PC-3 (cell line): ENCODE measurements at places on chromosomes 1 and 21.

GRCh38 chr1:198495631-198496030, 44.8 kb downstream of the ATP6V1G3 start:
- no peaks in the 10 kb centered on the region for H3K36me3 ChIP-seq
- H3K4me1 ChIP-seq, result peaks cover 52% of the 10 kb centered on the region
- no peak overlapping the region for H3K4me3 ChIP-seq
- no peaks in the 10 kb centered on the region for H3K27me3 ChIP-seq
- no peak for DNase-seq
- H3K27ac ChIP-seq, result no peak overlapping the region

DNA sequence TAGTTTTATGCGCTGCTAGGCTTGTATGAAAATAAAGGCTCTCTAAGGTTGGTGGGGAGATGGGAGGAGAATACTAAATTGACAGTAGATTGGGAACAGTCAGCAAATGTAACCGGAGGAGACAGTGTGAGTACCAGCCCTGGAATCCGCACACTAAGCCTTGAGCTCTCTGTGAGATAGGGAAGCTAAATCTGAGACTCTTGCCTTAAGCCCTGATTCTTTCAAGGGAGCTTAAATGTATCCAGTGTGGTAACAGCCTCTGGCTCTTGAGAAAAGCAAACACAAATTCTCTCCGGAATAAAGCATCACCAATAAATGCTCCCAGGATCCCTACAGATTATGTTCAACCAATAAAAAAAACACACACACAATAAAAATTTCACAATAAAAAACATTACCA, 33.0 kb upstream of the PDPN start:
- H3K27me3 ChIP-seq, result peaks cover 5% of the 10 kb centered on the region
- H3K36me3 ChIP-seq, result no peaks in the 10 kb centered on the region
- H3K4me1 ChIP-seq, result no peaks in the 10 kb centered on the region
- no peak overlapping the region for H3K4me3 ChIP-seq
- DNase-seq, result peak; percentile 4
- 0 out of 2 replicates have a peak overlapping the region, but pooled peaks have one; percentile 6 for H3K27ac ChIP-seq

GRCh38 chr1:47907177-47907528, 90.0 kb downstream of the TRABD2B start:
- no peak for DNase-seq
- peaks cover 25% of the 10 kb centered on the region for H3K4me1 ChIP-seq
- H3K27me3 ChIP-seq, result no peaks in the 10 kb centered on the region
- no peaks in the 10 kb centered on the region for H3K36me3 ChIP-seq

DNA sequence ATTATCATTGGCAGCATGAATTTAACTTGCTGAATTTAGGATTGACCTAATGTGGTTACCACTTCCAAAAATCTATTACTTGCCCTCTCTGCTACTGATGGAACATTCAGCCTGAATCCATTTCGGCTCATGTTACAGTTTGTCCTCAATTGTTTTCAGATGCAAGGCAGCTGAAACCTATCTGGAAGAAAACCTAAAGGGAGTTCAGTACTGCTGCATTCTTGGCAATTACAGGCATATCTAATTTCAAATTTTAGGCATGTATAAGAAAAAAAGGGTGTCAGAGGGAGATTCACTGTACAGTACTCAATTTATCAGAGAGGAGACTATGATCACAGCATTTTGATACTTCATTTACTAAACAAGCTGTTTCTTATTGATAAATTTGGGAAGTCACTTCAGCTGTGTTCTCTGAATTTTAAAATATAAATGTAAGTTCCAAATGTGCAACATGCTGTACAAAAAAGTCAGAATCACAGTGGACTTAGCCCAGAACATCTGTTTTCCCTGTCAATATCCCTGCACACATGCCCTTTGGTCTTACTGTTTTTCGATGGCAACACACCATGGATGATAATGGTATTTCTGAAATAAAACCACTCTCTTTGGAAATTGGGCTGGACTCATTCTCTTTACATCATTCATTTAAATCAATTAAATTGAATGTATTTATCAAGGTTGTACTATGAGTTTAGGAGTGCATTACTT, 651.6 kb upstream of the ADGRL4 start:
- DNase-seq, result no peak
- H3K4me1 ChIP-seq, result no peaks in the 10 kb centered on the region
- H3K27me3 ChIP-seq, result no peaks in the 10 kb centered on the region
- H3K27ac ChIP-seq, result no peak overlapping the region

DNA sequence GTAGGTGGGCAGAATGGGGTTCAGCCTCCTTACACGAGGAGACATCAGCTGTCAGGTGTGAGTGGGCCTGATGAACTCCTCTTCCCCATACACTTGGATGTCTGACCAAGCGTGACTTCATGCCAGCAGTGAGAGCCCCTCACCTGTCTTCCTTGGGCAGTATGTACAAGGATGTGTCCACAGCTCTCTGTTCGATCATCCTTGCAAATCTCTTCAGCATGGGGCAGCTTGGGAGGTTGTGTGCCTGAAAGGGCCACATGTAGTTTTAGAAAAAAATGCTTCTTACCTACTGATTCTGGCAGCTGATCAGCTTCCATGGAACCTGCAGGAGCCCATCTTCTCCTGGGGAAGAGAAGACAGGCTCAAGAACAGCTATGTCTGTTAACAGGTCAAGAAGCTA, 18.0 kb downstream of the ACP6 start:
- H3K27me3 ChIP-seq, result no peaks in the 10 kb centered on the region
- no peaks in the 10 kb centered on the region for H3K4me1 ChIP-seq
- H3K27ac ChIP-seq, result no peak overlapping the region
- H3K36me3 ChIP-seq, result peaks cover 83% of the 10 kb centered on the region
- DNase-seq, result no peak

- no peaks in the 10 kb centered on the region for H3K36me3 ChIP-seq
- H3K4me3 ChIP-seq, result no peak overlapping the region
- H3K4me1 ChIP-seq, result peaks cover 40% of the 10 kb centered on the region
- DNase-seq, result peak; percentile 48
- H3K27ac ChIP-seq, result no peak overlapping the region
- no peaks in the 10 kb centered on the region for H3K27me3 ChIP-seq
These were observed 2.4 kb upstream of the ABL2 start for GRCh38 chr1:179231923-179232322.

- peaks cover 67% of the 10 kb centered on the region for H3K27me3 ChIP-seq
- no peak overlapping the region for H3K4me3 ChIP-seq
These were observed 81.7 kb downstream of the DNM3 start for GRCh38 chr1:171922999-171923398.

- H3K36me3 ChIP-seq, result 0 out of 2 replicates have a peak, but pooled peaks cover 10% of the 10 kb centered on the region
- no peaks in the 10 kb centered on the region for H3K27me3 ChIP-seq
- no peaks in the 10 kb centered on the region for H3K4me1 ChIP-seq
- no peak overlapping the region for H3K27ac ChIP-seq
These were observed 48.4 kb downstream of the FAAP20 start for GRCh38 chr1:2145946-2146835.

- H3K4me3 ChIP-seq, result no peak overlapping the region
- no peak overlapping the region for H3K27ac ChIP-seq
- no peaks in the 10 kb centered on the region for H3K36me3 ChIP-seq
These were observed 34.0 kb upstream of the HUNK start for GRCh38 chr21:31838586-31839355.

DNA sequence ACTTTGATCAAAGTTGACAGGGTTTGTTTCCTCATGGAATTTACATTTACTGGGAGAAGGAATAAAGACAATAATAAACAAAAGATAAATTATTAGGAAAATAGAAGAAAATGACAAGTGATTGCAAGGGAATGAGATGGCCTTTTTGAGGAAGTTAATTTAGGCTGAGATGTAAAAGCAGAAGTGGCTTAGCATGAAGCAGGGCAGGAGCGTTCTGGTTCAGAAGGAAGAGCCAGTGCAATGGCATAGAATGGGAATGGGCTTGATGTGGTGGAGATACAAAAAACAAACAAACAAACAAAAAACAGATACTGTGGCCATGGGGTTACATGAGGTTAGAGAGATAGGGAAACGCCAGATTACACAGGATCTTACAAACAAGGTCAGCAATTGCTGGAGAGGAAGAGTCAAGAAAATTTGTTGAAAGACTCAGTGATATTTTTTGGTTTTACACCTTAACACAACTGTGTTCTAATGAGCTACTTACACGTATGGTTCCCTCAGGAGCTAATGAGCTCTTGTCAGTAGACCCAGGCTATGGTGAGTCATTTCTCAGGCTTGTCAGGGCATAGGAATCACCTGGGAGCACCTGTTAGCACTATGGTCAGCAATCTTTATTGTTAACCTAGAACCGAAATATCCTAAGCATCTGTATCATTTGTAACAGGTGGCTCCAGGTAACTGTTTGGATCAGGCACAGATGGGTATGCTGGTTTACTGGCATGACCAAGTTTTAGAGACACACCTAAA, 8.7 kb upstream of the CADM3 start:
- H3K36me3 ChIP-seq, result no peaks in the 10 kb centered on the region
- peaks cover 58% of the 10 kb centered on the region for H3K27me3 ChIP-seq
- H3K4me3 ChIP-seq, result no peak overlapping the region
- no peak overlapping the region for H3K27ac ChIP-seq
- peaks cover 8% of the 10 kb centered on the region for H3K4me1 ChIP-seq
- peak; percentile 18 for DNase-seq

DNA sequence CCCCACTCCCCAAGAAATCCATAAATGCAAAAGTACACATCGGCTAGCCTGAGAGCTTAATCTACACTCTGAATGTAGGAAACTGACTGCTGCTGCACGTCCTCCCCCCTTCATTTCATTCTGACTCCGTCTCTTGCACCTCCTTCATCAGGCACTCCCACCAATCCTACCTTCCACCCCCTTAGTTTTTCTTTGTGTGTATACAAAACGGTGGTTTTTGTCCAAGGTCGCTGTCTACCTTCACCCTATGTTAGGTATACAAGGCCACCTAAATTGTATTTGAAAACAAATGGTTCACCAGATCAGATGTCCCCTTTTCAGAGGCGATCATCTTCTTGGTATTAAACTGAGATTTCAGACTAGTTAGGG, 1.9 kb downstream of the WDR26 start:
- peak overlapping the region; percentile 71 for H3K4me3 ChIP-seq
- peaks cover 12% of the 10 kb centered on the region for H3K36me3 ChIP-seq

DNA sequence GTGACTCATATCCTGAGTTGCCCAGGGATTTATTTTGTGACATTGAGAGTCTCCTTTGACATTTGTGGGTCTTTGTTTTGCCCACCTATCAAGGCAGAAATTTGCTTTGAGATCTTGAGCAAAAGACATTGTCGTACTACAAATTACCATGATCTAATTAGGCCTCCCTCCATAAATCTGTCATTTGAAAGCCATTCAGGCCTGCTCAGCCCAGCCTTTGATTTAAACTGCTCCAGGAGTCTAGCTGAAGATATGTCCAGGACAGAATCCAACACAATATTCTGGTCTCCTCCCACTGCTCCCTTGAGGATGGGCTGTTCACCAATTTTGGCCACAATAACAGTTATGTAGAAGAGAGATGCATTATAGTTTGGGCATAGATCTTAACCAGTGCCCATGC, 86.7 kb downstream of the PROX1 start:
- DNase-seq, result no peak
- H3K27ac ChIP-seq, result no peak overlapping the region
- peaks cover 100% of the 10 kb centered on the region for H3K27me3 ChIP-seq
- H3K4me1 ChIP-seq, result no peaks in the 10 kb centered on the region

- no peaks in the 10 kb centered on the region for H3K27me3 ChIP-seq
- H3K27ac ChIP-seq, result peak overlapping the region; percentile 88
- no peak for DNase-seq
- H3K4me1 ChIP-seq, result peaks cover 67% of the 10 kb centered on the region
- H3K4me3 ChIP-seq, result peak overlapping the region; percentile 88
- H3K36me3 ChIP-seq, result peaks cover 31% of the 10 kb centered on the region
These were observed 151.6 kb upstream of the CAMK1G start for GRCh38 chr1:209431813-209432442.

DNA sequence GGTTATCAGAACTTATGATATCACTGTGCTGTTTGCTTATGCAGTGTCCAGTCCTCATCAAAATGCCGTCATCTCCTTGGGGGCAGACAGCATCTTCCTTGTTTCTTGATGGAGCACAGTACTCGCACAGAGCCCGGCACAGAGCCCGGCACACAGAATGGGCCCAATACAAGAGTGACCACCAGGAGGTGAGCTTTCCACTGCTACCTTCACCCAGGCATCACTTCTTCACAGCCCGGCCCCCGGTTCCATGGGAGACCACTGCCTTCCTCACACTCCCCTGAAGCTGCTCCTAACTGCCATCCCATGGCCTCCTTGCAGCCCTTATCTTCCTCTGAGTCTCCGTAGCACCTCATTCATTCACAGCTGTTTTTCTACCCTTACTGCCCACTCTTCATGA, 94.0 kb downstream of the TNR start:
- no peak overlapping the region for H3K27ac ChIP-seq
- H3K4me1 ChIP-seq, result no peaks in the 10 kb centered on the region
- no peak overlapping the region for H3K4me3 ChIP-seq
- no peaks in the 10 kb centered on the region for H3K27me3 ChIP-seq
- DNase-seq, result no peak

DNA sequence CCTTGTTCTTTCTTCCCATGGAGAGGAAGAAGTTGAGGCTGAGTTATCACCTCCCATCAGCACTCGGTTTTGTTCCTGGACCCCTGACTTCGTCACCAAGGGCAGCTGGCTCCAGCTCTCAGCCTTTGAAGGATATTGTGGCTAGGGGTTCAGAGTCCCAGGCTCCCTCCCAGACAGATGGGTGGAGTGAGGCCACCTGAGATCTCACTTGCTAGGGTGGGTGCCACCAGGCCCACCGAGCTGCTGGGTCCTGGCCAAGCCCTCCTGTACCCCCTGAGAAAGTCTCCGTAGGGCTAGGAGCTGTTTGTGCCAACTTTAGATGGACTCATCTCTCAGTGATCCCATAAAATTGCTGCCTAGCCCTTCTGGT, 6.9 kb downstream of the MX2 start:
- H3K36me3 ChIP-seq, result no peaks in the 10 kb centered on the region
- H3K27ac ChIP-seq, result no peak overlapping the region
- H3K27me3 ChIP-seq, result no peaks in the 10 kb centered on the region
- no peak for DNase-seq
- peaks cover 15% of the 10 kb centered on the region for H3K4me1 ChIP-seq

DNA sequence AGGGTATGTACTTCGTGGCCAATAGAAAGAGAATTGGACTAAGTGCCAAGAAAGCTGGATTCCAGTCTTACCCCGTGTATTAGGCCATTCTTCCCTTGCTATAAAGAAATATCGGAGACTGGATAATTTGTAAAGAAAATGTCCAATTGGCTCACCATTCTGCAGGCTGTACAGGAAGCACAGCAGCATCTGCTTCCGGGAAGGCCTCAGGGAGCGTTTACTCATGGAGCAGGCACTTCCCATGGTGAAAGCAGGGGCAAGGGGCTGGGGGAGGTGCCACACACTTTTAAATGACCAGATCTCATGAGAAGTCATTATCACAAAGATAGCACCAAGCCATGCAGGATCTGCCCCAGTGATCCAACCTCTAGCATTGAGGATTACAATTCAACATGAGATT, 7.8 kb upstream of the AMIGO1 start:
- no peaks in the 10 kb centered on the region for H3K36me3 ChIP-seq
- no peaks in the 10 kb centered on the region for H3K4me1 ChIP-seq
